ENCODE measurements at places on chromosomes 12 and 14. TPM values are rescaled to one million over a fixed set of nuclear protein-coding genes. Genes with fewer than 3 reads are reported as not detected.

DNA sequence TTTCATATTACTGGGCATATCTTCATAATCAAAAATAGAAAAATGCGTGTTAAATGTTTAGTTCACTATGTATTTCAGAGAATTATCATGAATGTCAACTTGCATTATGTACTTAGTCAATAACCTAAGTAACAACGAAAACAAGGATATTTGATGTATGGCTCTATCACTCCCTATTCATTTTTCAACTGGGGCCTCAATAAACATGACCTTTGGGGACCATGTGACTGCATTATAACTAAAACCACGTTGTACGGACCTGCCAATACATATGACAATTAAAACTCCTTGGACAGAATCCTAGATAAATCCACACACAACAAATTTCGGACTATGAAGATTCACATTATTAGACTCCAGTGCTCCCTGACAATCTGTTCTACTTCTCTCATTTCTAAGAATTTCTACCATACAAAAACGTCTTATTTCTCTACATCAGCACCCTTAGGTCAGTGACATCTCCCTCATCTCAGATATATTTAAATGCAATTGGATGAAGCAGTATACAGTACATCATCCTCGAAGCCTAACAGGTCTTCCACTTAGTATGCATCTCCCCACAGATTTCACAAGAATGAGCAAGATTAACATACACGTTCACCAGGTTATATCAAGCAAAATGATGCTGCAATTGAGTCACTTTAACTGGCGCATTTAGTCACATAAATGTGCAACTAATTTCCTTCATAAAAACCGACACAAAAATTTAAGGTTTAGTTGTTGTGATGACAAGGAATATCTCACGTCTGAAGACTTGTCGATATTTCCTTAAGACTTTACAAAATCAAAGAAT lies 1.5 kb downstream of the UBE2N start:
- no peak for DNase-seq

- no peak for DNase-seq
Measured at GRCh38 chr12:69949311-69950002, 124.4 kb downstream of the MYRFL start.

DNA sequence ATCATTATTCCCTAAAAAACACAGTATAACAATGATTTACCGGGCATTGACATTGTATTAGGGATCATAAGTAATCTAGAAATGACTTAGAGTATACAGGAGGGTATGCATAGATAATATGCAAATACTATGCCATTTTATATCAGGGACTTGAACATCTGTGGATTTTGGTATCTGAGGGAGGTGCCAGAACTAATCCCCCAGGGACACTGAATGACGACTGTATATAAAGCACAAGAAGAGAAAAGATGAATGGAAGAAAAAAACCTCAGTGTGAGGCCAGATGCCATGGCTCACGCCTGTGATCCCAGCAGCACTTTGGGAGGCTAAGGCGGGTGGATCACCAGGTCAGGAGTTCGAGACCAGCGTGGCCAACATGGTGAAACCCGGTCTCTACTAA lies 25.5 kb upstream of the COX6A1 start:
- DNase-seq = no peak

The PMEL gene
- 1.3 TPM for total RNA-seq

GRCh38 chr14:51044961-51045360 lies 49.9 kb downstream of the TRIM9 start:
- DNase-seq = no peak

The LTA4H gene
- total RNA-seq = 97.7 TPM

- DNase-seq = peak; percentile 21
Measured at GRCh38 chr12:21962236-21962635, 21.0 kb upstream of the ABCC9 start.

The BHLHE41 gene
- 0.14 TPM for total RNA-seq

DNA sequence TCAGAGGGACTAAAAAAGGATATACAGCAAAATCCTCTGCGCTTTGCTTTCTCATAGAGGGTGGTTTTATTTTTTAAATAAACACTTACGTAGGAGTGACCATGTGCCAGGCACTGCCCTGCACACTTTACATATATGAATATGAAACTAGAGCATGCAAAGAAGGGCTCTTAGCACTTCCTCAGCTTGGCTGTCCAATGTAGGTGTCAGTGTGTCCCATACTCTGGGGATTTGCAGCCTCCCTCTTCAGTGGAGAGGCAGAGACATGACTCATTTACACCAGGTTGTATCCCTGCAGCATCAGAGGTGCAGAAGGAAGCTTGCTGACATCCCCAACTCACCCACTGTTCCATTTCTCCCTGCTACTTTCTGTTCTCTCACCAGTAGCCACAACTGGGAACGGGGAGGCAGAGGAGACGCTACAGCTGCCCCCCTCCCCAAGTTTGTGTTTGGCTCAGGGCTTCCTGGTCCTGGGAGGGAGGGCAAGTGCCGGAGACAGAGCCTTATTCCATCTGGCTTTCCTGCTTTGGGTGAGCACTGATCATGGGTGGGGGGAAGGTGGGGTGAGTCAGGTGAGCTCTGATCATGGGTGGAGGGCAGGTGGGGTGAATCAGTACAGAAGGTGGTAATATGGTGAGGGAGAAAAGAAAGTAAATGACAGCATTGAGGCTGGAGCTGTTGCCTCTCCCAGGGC lies 4.9 kb upstream of the KRT5 start:
- peak; percentile 94 for DNase-seq

The FGF23 gene
- not detected for total RNA-seq

The SDR9C7 gene
- 0.07 TPM for total RNA-seq

DNA sequence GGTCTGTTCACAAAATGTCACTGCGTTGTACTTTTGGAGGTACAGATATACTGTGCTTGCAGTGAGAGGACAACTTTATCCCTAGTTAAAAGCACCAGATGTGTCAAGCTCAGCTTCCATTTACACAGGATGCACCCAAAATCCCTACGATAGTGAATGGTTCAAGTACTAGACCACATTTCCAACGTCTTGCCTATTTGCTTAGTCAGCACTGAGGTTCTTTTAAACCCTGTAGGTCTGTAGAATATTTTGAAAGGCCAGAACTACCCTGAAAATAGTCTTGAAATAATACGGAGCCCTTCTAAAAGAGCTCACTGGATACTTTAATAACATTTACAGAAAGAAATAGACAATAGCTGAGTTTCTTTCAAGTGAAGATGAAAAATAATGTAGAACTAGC lies 466.1 kb downstream of the FUT8 start:
- no peak for DNase-seq

The TRIM9 gene
- total RNA-seq = 0.07 TPM

- peak; percentile 13 for DNase-seq
Measured at GRCh38 chr14:49863487-49864281, 11.1 kb upstream of the NEMF start.

The VASH1 gene
- total RNA-seq = 0.20 TPM

GRCh38 chr12:121428883-121429282 lies 29.0 kb downstream of the RNF34 start:
- DNase-seq = no peak

- no peak for DNase-seq
Measured at GRCh38 chr14:60735416-60735815, 855 bp downstream of the MNAT1 start.

DNA sequence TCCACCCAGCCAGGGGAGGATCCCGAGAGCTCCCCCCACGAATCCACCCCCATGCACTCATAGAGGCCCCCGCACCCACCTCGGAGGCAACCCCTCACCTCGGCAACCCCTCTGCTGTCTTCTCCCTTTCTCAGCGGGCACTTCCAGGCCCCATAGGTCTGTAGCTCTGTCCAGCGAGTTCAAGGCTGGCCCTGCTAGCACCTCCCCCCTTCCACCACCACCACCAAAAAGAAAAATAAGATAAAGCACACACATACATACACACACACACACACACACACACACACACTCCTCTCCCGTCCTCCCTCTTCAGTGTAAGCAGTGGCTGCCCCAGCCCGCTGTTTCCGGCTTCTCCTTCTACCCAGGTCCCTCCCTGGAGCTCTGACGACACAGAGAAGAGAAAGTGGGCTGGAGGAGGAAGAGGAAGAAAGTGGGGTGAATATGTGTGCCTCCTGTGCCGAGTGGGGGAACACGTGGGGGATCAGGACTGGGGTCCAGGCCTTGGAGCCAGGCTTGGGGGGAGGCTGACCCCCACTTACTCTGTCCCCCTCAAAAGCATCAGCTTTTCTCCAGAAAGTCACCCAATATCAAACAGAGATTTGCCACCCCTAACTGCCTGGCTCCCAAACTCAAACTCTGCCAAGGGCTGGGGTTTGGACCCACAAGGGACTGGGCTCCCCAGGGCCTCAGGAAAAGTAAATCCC lies at the start of gene STAT6:
Gene STAT6 (minus strand): TSS at position 332 of the 704 bp plus-strand sequence. CDS start 3,084 bp downstream, outside the sequence.
- no peak for DNase-seq

DNA sequence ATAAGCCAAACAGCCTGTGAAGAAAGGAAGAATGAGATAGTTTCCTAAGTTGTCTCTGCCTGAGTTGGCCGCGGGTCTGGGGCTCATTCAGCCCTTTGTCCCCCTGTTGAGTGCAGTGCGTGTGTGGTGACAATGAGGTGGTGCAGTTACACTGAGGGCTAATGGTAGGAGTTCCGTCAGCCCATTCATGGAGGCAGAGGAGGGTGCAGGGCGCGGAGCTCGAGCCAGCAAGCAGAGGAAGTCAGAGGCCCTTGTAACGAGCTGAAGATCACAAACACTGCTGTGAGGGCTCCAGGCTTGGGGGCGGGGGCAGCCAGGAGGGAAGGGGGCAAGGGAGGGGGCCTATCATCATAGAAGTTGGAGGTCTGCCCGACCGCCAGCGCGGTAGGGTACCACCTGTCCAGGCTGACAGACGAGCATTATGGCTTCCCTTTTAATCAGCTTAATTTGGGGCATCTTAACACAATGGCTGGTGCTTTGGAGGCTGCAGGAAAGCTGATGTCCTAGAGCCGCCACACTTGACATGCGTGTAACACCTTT lies 20.5 kb downstream of the CCND2 start:
- no peak for DNase-seq

- DNase-seq = peak; percentile 94
Measured at GRCh38 chr14:103257211-103257962, 76.7 kb upstream of the EIF5 start.

The SELPLG gene
- total RNA-seq = 0.34 TPM

DNA sequence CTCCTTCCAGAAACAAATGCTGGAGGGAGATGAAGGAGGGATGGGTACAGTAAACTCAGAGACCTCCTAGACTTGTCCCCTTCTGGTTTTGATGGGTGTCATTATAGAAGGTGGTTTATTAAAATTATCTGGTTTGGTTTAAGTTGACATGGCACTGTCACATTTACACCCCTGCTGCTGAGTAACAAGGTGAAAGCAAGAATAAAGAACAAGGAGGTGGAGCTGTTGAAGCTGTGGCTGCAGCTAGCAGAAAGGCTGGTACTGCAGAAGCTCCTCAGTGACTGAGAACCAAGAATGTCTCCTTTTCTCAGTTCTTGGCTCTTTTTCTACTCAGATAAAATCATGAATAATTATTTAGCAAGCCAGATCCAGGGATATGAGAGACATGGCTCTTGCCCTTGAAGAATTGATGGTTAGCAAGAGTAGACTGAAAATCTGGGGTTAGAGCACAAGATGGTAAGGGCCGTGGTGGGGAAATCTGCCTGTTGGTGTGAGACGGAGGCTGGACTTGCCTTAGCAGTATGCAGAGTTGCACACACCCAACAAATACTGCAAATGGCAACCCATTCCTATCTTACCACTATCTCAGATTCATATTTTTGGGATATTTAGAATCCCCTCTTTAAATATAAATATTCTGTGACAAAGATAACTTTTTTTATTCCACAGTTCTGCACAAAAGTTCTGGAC lies at the start of gene GZMH:
Gene GZMH (minus strand): TSS at position 31 of the 690 bp plus-strand sequence. CDS start 72 bp downstream, outside the sequence.
- no peak for DNase-seq

- no peak for DNase-seq
Measured at GRCh38 chr12:29044799-29045198, 104.3 kb upstream of the FAR2 start.

- DNase-seq = no peak
Measured at GRCh38 chr12:42923583-42923982, 334.0 kb upstream of the PRICKLE1 start.

GRCh38 chr14:58777541-58777979 lies 139.8 kb downstream of the DACT1 start:
- DNase-seq = no peak

DNA sequence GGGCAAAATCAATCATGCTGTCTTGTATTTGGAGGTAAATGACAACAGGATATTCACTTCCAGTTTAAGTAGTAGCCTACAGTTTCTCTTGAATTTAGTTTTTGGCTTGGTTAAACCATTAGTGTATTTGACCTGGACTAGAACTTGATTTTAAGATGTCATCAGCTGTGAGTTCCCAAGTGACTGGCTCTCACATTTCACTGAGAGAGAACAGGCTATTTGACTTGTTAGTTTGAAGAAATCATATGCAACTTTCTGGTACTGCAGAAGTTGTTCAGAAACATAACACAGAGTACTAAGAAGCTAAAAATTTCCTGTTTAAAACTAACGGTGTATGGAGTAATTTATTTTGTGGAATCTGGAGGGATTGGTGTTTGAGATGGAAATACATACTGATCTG lies 22.3 kb downstream of the MNAT1 start:
- DNase-seq = no peak

DNA sequence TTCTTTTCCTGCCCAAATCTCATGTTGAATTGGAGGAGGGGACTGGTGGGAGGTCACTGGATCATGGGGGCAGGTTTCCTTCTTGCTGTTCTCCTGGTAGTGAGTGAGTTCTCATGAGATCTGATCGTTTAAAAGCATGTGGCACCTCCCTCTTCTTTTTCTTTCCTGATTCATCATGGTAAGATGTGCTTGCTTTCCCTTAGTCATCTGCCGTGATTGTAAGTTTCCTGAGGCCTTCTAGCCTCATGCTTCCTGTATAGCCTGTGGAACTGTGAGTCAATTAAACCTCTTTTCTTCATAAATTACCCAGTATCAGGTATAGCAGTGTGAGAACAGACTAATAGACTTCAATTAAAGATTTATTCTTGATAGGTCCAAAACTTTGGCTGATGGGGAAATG lies 83.5 kb downstream of the CAND1 start:
- DNase-seq = peak; percentile 56

- no peak for DNase-seq
Measured at GRCh38 chr14:77520555-77520954, 21.9 kb upstream of the ISM2 start.

DNA sequence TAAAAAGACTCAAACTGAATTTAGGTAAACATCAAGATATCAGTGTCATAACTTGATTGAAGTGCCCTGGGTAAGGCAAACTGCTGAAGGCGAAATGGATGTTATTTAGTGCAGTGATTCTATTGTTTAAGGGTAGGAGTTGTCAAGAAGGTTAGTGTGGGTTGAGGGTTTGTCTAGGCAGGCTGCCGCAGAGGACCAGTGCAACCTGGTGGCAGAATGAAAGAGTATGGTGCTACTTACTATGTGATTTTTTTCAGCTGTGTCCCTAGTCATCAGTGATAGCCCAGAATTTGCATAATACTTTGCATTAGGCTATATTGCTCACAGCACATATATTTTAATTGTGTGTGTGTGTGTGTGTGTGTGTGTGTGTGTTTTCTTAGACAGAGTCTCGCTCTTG lies 1127.0 kb downstream of the GALC start:
- no peak for DNase-seq

DNA sequence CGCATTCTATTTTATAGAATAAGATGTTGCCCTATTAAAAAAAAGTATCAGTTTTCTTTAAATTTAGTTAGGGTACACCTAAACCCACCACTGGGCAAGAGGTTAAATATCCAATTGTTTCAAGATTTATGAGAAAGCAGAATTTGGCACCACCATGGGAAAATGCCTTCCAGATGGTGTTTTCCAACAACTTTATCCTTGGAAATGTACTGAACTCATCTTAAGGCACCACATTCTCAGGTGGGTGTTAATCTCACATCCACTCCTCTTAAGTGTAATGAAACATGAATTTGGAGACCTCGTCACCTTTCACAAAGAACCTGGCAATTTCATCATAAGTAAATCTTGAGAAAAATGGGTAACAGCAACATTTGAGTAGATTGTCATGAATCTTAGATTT lies 13.1 kb downstream of the CBX5 start:
- no peak for DNase-seq
